ENCODE measurements at places on chromosomes 3 and 15. TPM values are rescaled to one million over a fixed set of nuclear protein-coding genes. Genes with fewer than 3 reads are reported as not detected.

The GUCA1C gene
- 0.32 TPM for total RNA-seq

The PCBP4 gene
- 64.1 TPM for total RNA-seq

The TNFAIP8L3 gene
- total RNA-seq: 6.5 TPM

The KCNAB1 gene
- total RNA-seq: 3.0 TPM

The MAPK6 gene
- 17.6 TPM for total RNA-seq

The EHD4 gene
- total RNA-seq: 47.2 TPM

The ZNF385D gene
- 2.2 TPM for total RNA-seq

The TMCO5A gene
- not detected for total RNA-seq

The KIF23 gene
- total RNA-seq: 0.70 TPM

The NRROS gene
- total RNA-seq: 2.4 TPM

The INSYN1 gene
- 155 TPM for total RNA-seq

The DAG1 gene
- 122 TPM for total RNA-seq

The GDPGP1 gene
- 9.1 TPM for total RNA-seq

The GPR87 gene
- total RNA-seq: not detected

The NR2E3 gene
- total RNA-seq: 0.70 TPM

The CGNL1 gene
- total RNA-seq: 11.2 TPM
